SW480 (cell line): ENCODE measurements at places on chromosomes 1 and 21.
A peak's percentile ranks its signal among the peaks of the same experiment; 100 is the strongest.

- DNase-seq: no peak
These were observed 29.2 kb upstream of the CREG1 start for GRCh38 chr1:167582722-167583121.

DNA sequence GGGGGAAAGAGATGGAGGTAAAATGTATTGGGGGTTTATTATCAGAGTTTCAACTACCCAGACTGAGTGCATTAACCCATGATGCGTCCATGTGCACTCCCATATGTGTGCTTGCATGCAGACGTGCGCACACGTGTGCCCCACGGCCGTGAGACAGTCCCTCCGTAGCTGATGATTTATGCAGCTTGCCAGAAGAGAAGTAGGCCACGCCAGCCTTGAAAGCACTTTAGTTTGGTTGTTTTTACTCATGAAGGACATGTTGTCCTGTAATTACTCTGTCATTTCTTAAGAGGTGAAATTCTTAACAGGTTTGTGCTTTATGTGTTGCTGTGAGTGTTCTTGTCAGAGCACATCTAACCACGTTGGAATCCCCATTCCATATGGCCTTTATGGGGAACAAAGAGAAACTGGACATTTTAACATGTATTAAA, 467.8 kb downstream of the LMO4 start:
- no peak for DNase-seq

- DNase-seq: no peak
These were observed 111.8 kb downstream of the POU2F1 start for GRCh38 chr1:167332503-167332902.

DNA sequence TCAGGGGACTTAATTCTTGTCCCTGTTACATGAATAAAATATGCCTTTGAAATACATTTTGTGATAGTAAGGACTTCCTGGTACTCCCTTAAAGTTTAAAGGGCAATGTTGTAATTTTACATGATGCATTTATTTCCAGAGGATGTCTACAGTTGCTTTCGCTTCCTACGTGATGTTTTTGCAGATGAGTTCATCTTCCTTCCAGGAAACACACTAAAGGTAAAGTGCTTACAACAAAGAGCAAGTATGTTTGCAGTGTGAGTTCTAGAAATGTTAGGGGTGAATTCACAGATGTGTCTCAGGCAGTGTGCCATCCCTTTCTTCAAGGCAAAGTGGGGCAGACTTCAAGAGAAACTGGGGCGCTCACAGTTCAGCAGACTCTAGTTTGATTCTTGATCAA, 31.2 kb downstream of the GNPAT start:
- DNase-seq: no peak

- DNase-seq: peak; percentile 99
These were observed 15.1 kb downstream of the BLACAT1 start for GRCh38 chr1:205440476-205441317.

DNA sequence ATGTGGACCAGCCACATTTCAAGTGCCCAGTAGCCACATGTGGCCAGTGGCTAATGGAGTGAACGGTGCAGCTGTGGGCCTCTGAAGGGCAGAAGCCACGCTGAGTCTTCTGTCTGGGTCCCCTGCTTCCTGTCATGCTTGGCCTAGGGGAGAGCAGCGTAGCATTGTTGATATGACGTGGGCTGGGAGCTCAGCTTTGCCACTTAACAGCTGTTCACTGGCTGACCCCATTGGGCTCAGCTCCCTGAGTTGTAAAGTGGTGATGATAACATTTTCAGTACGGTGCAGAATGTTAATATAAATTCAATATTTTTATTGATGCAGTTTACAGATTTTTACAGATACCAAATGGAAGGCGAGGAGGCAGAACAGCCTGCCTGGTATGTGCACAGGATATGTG, 4.5 kb downstream of the PODN start:
- DNase-seq: no peak

DNA sequence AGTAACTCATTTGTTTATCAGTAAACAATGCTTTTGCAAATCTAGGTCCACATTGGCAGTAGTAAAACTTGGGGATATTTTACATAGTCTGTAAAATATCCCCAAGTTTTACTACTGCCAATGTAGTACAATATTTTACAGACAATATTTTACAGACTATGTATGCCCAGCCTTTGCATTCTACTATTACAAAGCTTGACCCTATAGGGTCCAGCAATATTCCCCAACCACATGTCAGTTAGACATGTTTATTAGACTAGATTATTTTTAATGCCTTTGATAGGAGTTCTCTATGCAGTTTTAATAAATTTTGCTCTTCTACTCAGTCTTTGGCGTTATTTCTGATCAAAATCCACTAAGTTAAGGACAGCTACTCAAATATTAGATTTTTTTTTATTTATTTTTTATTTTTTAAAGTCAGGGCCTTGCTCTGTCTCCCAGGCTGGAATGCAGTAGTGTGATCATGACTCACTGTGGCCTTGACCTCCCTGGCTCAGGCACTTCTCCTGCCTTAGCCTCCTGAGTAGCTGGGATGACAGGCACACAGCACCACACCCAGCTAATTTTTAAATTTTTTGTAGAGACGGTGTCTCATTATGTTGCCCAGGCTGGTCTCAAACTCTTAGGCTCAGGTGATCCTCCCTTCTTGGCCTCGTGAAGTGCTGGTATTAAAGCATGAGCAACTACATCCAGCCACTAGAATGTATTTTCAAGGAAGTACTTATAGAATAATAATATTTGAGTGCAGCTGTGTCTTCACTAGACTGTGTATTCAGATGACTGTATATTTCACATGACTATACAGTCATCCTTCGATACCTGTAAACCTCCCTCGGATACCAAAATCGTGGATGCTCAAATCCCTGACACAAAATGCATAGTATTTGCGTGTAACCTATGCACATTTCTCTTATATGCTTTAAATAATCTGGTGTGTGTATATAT, 19.8 kb downstream of the MIER1 start:
- no peak for DNase-seq

GRCh38 chr1:59901770-59902388, 24.7 kb downstream of the CYP2J2 start:
- DNase-seq: no peak

- DNase-seq: no peak
These were observed 26.6 kb upstream of the SOX13 start for GRCh38 chr1:204046346-204046745.

GRCh38 chr1:244917073-244917670, 52.8 kb upstream of the HNRNPU start:
- DNase-seq: no peak

DNA sequence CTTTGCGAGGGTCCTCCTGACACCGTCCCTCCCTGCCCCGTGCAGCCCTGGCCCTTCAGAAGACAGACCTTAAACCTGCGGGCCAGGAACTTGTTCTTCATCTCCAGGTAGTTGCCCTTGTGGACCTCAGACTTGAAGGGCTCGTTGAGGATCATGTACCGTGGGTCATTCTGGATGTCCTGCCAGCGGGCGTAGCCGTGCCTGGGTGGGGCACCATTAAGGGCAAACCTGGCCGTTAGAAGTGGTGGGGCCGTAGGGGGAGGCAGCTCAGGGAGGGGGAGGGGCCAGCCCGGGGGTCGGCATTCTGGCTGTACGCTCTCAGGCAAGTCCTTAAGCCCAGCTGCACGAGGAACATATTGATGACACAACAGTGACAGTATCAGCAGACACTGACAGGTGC, 64.6 kb downstream of the KCNAB2 start:
- no peak for DNase-seq

- no peak for DNase-seq
These were observed 15.5 kb upstream of the CNN3 start for GRCh38 chr1:94942171-94943128.

GRCh38 chr1:31694069-31694963, 9.5 kb downstream of the COL16A1 start:
- DNase-seq: no peak

DNA sequence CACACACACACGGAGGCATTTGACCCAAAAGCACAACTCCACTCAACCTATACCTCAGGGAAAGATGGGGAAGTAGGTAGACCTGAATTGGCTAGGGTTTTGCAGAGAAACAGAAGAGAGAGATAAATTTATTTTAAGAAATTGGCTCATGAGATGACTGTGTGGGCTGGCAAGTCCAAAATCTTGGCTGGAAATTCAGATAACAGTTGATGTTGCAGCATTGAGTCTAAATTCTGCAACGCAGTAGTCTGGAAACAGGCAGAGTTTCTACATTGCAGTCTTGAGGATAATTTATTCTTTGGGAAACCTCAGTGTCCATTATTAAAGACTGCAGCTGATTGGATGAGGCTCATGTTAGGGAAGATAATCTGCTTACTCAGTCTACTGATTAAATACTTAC, 4.3 kb upstream of the LCE2B start:
- DNase-seq: no peak

- DNase-seq: no peak
These were observed 209.2 kb upstream of the PTGFR start for GRCh38 chr1:78281580-78281979.

GRCh38 chr1:162023181-162023546, 505 bp downstream of the OLFML2B start:
- no peak for DNase-seq

GRCh38 chr1:31510853-31511789, 65.2 kb upstream of the TINAGL1 start:
- peak; percentile 53 for DNase-seq

DNA sequence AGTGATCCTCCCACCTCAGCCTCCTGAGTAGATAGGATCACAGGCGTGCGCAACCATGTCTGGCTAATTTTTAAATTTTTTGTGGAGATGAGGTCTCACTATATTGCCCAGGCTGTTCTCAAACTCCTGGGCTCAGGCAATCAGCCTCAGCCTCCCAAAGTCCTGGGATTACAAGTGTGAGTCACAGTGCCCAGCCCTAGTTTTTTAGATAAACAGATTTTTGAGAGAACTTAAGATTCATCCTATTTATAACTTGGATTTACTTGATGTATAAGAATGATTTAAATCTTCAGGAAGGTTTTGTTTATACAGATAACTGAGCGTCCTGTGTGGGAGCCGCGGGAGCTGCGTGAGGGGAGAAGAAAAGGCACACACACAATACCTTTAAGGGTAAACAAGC, 26.2 kb downstream of the HEYL start:
- no peak for DNase-seq

DNA sequence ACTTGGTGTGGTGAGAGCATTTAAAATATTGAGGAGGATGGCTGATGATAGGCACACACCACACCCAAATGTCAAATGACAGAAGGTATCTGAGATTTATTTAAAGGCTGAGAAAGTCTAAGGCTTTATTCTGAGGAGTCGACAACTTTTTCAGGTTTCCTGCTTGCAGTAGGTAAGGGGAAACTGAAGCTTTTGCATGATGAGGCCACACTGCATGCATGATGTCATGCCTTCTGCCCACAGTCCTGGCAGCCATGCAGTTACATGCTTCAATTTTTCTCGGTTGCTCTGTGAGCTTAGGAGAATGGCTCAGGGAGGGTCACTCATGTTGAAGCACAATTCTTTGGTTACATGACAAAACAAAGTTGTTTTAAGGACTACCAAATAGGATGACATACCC, 7.0 kb downstream of the OSCP1 start:
- DNase-seq: no peak

GRCh38 chr1:155471026-155471425, 91.6 kb downstream of the ASH1L start:
- no peak for DNase-seq

- no peak for DNase-seq
These were observed 465.9 kb downstream of the NPHP4 start for GRCh38 chr1:5526385-5526750.

DNA sequence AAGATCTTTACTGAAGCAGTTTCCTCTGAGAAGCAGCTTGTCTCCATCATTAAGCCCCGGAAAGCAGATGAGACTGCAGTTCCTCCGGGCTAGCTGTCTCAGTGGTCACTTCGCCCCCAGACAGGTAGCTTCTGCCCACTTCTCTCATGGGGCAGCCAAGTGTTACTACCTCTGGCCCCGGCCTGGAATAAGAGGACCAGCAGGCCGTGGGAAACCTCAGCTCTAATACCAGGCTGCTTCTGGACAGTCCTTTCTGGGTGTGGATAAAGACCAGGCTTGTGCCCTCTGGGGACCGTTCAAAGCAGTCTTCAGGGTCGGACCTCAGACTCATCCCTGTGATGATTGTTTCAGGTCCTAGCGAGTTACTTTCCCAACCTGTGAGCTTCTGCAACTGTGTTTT, 54.8 kb downstream of the RUNX3 start:
- no peak for DNase-seq

- DNase-seq: no peak
These were observed 99.5 kb upstream of the BACE2 start for GRCh38 chr21:41068496-41068895.

GRCh38 chr1:70495370-70495769, 84.3 kb downstream of the CTH start:
- no peak for DNase-seq

DNA sequence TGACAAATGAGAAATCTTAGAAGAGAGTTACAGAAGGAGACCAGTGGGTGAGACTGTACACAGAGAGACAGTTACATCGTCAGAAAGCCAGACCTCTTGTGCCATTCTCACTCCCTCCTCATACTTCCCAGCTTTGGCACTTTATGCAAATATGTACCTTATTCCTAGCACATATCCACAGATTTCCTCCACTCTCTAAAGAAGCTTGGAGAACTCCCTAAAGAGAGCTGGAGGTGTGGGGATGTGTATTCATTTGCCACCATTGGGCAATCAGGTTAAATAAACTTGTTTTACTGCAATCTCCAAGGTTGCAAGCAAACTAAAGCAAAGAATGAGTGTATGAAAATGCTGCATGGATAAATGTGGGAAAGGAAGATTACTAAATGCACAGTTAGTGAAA, 380.9 kb upstream of the PRMT6 start:
- no peak for DNase-seq

- no peak for DNase-seq
These were observed 33.4 kb upstream of the PTPRC start for GRCh38 chr1:198605406-198605805.

GRCh38 chr1:21597753-21598152, 71.4 kb downstream of the RAP1GAP start:
- no peak for DNase-seq

- DNase-seq: no peak
These were observed 199.4 kb upstream of the PTBP2 start for GRCh38 chr1:96521994-96522760.

DNA sequence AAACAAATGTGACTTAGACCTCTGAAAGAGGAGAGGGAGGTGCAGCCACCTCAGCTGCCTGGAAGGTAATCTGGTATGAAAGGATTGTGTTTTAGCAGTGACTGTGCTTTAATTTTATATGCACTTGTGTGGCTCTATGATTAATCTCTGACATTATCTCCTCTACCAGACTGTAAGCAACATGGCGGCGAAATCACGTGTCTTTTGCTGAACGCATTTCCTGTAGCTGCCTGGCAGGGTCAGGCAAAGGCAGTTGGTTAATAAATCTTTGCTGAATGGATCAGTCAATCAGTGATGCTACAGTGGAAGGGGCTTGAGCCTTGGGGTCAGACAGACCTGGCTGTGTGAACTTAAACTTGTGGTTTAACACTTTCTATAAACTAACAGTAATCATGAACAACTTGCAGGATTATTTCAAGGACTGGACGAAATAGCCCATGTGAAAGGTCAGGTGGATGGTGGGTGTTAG, 96.9 kb downstream of the ADSS2 start:
- DNase-seq: no peak

- no peak for DNase-seq
These were observed 10.2 kb downstream of the PPFIA4 start for GRCh38 chr1:203036537-203036936.
